ENCODE measurements at places on chromosomes 4 and X.
A peak's percentile ranks its signal among the peaks of the same experiment; 100 is the strongest.

GRCh38 chrX:70998411-70999027 is 67.6 kb upstream of the SLC7A3 start:
- DNase-seq: peak; percentile 62

- DNase-seq: no peak
Observed at GRCh38 chrX:123835661-123836371, 24.0 kb upstream of the XIAP start.

GRCh38 chrX:8103655-8104054 is 67.4 kb downstream of the VCX2 start:
- no peak for DNase-seq

DNA sequence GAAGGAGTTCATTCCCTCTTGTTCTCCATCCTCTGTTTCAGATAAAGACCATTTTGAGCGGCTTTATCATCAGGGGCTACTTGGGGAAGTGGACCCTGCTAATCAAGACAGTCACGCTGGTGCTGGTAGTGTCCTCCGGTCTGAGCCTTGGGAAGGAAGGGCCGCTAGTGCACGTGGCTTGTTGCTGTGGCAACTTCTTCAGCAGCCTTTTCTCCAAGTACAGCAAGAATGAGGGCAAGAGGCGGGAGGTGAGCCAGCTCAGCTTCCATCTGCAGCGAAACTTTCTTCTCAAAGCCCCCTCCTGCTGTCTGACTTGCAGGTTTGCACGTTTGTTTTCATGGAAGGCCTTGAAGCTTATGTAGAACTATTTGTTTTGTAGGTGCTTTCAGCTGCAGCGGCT is 49.5 kb downstream of the CLCN4 start:
- no peak for DNase-seq

DNA sequence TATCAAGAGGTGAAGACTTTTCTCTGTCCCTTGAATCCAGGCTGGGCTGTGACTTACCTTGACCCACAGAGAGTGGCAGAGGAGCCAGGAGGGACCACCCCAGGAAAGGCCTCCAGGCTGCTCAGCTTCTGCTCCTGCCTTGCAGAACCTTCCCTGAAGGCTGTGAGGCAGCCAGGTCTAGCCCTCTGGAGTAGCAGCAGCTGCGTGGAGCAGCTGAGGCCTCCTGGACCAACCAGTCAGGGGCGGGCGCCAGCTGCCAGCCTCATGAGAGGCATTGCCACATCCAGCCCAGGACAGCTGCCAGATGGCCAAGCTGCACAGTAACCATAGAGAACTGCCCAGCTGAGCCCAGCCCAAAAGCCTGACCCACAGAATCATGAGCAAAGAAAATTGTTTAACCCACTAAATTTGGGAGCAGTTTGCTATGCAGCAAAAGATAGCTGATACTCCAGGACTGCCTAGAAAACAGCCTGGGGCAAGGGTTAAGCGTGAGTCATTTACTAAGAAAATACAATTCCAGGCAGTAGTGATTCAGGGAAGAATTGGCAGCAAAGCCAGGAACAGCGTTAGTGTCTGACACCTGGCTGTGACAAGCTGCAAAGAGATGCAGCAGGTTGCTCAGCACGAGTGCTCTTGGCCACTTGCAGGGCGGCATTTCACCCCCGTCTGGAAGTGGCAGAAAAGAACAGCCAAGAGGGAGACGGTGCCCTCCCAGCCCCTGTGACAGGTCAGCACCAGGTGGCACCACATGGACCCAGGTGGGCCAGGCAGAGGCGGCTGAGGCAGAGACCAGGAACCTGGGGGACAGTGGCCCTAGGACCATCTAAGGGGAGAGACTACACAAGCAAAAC is 14.7 kb upstream of the PDE6B start:
- peak; percentile 48 for DNase-seq

DNA sequence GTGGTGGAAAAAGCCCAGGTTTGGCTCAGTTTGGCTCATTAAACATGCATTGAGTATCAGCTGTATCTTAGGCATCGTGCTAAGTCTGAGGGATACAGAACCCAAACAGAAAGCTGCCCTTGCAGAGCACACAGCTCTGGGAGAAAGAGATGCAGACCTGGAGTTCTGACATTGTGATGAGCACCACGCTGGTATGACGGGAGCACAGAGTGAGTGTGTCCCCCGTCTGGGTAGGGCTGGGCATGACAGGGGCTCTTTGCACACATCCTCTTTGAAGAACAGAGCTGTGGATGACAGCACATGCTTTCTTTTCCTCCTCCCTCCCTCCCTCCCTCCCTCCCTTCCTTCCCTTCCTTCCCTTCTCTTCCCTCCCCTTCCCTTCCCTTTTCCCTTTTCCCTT is 52.2 kb downstream of the CLCN4 start:
- DNase-seq: no peak

- no peak for DNase-seq
Observed at GRCh38 chr4:130484826-130485225, 1388.9 kb downstream of the C4orf33 start.

DNA sequence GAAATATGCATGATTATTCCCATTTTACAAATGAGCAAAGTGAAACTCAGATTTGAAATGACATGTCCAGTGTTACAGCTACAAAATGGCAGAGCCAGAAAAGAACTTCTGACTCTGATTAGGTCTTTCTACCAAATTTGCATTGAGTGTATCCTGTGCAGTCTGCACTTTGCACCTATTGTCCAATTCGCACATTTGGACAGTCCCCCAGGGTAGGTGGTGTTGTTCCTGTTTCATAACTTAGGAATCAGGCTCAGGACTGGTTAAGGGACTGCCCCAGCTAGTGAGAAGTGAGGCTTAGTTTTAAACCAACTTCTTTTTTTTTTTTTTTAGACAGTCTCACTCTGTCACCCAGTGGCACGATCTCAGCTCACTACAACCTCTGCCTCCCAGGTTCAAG is 137.9 kb upstream of the NALF2 start:
- no peak for DNase-seq

DNA sequence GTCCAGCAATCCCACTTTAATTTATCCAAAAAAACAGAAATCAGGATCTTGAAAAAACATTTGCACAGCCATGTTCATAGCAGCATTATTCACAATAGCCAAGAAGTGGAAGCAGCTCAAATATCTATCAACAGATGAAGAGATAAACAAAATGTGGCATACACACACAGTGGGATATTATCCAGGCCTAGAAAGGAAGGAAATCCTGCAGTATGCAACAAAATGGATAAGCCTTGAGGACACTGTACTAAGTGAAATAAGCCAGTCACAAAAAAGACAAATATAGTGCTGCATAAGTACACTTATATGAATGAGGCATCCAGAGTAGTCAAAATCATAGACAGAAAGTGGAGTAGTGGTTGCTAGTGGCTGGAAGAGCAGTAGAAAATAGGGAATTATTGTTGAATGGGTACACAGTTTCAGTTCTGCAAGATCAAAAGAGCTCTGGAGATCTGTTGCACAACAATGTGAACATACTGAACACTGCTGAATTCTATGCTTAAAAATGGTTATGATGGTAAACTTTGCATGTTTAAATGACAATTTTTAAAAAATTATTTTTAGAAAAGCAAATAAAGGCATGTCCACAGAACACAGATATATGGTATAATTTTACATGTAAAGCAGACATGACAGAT is 25.6 kb downstream of the CHM start:
- no peak for DNase-seq

DNA sequence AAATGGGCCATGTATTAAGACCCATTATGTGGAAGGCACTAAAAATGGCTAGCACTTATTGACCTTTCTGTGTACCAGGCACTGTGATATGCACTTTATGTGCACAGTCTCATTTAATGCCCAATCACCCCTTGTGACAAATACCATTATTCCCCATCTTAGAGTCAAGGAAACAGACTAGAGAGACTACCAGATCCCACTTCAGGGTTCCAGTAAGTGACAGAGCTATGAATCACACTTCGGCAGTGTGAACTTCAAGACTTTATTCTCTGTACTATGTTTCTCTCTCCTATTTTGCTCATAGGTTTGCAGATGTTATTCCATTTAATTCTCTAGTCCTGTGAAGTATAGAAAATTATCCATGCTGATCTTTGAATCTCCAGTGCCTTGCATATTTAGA is 107.0 kb downstream of the NFKB1 start:
- DNase-seq: no peak

GRCh38 chrX:150184491-150184890 is 178.6 kb upstream of the MAMLD1 start:
- DNase-seq: no peak

DNA sequence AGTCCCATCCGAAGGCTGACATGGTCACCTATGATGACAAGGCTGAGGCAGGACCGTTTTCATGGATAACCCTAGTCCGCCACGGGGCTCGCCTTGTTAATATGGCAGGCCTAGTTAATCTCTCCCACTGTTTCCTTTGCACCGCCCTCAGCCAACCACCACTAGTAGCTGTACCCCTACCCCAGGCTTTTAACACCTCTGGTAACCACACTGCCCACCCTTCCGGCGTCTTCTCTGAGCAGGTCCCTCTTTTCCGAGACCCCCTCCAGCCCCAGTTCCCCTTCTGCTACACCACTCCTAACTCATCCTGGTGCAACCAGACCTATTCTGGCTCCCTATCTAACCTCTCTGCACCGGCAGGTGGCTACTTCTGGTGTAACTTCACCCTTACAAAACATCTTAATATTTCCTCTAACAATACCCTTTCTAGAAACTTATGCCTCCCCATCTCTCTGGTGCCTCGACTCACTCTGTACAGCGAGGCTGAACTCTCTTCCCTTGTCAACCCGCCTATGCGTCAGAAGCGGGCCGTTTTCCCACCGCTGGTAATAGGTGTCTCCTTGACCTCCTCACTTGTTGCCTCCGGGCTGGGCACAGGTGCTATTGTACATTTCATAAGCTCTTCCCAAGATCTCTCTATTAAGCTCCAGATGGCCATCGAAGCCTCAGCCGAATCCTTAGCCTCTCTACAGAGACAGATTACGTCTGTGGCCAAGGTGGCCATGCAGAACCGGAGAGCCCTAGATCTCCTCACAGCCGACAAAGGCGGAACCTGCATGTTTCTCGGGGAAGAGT is 964.4 kb downstream of the RPA4 start:
- no peak for DNase-seq

DNA sequence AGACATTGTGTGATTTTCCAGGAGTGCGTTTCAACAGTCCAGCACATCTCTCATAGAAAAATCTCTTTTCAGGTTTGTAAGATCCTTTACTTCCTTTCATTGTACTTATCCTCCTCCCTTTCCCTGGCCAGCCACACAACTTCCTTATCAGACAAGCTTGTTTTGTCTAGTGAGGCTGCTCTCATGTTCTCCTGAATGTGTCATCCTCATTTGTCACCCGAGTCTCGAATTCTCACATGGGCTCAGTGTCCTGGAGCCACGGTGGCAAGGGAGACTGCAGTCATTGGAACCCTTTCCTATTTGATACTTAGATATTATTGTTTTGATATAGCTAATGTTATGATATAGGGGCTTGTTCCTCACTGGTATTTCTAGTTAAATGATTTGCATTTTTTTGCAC is 16.9 kb downstream of the SYNPO2 start:
- DNase-seq: peak; percentile 62

GRCh38 chr4:51942108-51942832 is 77.9 kb downstream of the LRRC66 start:
- DNase-seq: no peak

- no peak for DNase-seq
Observed at GRCh38 chrX:112266136-112266535, 183.6 kb upstream of the TRPC5 start.

GRCh38 chr4:177190995-177191580 is 118.6 kb upstream of the NEIL3 start:
- peak; percentile 41 for DNase-seq

GRCh38 chr4:184357772-184358171 is 116.6 kb downstream of the IRF2 start:
- no peak for DNase-seq

DNA sequence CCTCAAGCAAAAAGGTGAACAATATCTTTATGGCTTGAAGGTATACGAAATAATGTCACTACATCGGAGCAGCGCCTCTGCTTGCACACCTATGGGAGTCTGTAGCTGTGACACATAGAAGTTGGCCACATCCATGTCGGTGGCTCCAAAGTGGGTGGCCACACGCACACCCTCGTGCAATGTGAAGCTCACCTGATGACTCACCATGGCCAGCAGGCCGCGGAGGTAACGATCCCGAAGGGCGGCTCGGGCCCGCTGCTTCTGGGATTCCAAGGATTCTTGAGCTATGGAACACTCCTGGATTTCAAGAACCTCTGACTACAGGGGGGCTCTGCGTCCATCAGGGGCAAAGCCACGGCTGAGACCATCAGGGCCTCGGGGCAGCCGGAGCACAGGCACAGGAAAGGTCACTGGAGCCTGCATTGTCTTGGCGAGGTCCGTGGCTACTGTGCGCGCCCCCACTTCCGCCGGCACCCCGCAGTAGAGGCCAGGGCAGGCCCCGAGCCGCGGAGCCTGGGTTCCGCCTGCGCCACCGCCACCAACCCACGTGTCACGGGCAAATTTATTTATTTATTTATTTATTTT is 25.2 kb downstream of the NYX start:
- DNase-seq: peak; percentile 74

GRCh38 chr4:61200187-61200915 is at the start of gene ADGRL3:
Gene ADGRL3, plus strand, starts transcription at chr4:61200326.
- peak; percentile 94 for DNase-seq

DNA sequence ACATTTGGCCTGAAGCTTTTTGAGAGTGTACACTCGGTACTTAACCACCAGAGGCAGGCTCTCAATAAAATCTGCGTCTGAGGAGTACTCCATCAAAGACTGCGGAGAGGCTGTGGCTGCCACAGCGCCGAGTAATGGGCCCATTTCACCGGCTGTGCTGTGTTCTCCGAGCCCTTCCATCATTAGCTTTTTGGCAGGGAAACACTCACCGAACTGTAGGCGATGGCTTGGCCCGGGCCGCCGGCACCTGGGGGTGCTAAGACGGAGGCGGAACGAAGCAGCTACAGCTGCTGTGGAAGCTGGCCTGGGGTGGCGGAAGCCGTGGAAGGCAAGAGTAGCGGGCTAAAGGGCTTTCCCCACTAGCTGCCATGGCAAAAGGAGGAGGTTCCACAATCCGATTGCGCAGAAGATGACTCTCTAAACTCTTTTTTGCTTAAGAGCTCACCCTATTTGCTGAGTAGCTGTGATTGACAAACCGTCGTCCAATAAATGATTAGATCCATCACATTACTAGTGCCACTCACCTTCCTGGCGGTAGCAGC is 48.5 kb upstream of the PABPC1L2A start:
- DNase-seq: peak; percentile 88
